Chondrocyte (in vitro differentiated cells): ENCODE measurements at places on chromosomes 5 and 9. TPM values are rescaled to one million over a fixed set of nuclear protein-coding genes. Genes with fewer than 3 reads are reported as not detected.

MCC gene
- 13.2 to 18.6 TPM (median 15.0 TPM) in 3 replicates for total RNA-seq

- DNase-seq = no peak
These were observed 219.9 kb downstream of the ELAVL2 start for GRCh38 chr9:23606107-23606506.

GRCh38 chr9:138048184-138048583 lies 170.6 kb downstream of the CACNA1B start:
- DNase-seq = peak; percentile 43

GRCh38 chr9:15155826-15156225 lies 151.2 kb downstream of the TTC39B start:
- no peak for DNase-seq

- no peak for DNase-seq
These were observed 139.4 kb upstream of the SLC12A2 start for GRCh38 chr5:127944125-127944524.

DNA sequence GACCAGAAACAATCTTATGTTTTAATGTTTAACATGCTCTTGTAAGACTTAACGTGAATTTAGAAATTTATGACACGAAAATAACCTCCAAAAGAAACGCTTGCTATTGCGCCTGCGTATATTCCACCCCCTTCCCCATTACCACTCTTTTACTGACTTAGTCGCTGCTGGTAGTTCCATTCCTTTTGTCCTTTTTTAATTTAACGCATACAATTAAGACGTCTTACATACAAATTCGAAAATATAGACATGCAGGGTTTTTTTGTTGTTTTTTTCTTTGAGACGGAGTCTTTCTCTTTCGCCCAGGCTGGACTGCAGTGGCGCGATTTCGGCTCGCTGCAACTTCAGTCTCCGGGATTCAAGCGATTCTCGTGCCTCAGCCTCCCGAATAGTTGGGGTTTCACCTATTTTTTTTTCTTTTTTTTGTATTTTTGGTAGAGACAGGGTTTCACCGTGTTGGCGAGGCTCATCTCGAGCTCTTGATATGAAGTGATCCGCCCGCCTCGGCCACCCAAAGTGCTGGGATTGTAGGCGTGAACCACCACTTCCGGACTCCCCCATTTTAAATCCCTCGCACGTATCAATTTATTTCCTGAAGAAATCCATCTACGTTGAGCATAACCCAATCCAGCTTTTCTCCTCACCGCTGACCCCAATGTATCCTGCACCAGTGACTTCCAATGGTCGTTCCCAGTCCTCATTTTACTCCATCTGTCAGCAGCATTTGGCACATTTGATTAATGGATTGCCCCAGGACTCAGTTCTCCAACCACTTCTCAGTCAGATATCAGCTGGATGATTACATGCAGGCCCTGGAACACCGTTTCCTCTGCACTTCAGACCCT lies 684 bp upstream of the MED7 start:
- no peak for DNase-seq

- no peak for DNase-seq
These were observed 268.6 kb downstream of the TRPM3 start for GRCh38 chr9:70852711-70853240.
